KG1 (cell line): ENCODE measurements at places on chromosomes 13 and 19.

GRCh38 chr19:35495107-35496064 is 5.1 kb upstream of the KRTDAP start:
- peak; percentile 5 for DNase-seq

- DNase-seq = no peak
These were observed 56.8 kb upstream of the KATNAL1 start for GRCh38 chr13:30364133-30364532.

DNA sequence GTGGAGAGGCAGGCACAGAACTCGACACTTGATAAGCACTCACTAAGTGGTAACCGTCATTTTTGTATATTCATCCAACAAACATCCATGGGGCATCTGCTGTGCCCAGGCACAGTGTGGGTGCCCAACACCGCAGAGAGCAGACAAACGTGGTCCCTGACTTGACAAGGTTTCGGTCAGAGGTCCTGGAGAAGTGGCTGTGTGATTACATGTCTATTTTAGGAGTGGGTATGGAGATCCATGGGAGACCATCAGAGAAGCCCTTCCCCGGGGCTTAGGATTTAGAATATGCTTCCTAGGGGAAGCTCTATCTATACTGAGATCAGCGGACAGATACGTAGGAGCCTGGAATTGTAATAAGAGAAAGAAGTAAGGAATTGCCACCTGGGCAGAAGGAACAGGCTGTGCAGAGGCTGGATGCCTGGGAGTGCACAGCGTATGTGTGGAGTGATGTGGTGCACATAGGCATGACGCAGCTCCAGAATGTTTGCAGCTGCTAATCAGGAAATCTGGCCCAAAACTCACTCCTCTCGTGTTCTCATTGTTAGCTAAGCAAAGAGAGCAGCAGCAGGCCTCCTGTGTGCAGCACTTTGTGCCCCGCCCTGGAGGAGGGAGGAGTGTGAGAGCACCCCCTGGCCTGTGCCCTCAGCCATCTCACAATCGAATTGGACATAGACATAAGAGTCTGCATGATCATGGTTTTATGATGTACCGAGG is 23.0 kb upstream of the IRS2 start:
- DNase-seq = no peak

DNA sequence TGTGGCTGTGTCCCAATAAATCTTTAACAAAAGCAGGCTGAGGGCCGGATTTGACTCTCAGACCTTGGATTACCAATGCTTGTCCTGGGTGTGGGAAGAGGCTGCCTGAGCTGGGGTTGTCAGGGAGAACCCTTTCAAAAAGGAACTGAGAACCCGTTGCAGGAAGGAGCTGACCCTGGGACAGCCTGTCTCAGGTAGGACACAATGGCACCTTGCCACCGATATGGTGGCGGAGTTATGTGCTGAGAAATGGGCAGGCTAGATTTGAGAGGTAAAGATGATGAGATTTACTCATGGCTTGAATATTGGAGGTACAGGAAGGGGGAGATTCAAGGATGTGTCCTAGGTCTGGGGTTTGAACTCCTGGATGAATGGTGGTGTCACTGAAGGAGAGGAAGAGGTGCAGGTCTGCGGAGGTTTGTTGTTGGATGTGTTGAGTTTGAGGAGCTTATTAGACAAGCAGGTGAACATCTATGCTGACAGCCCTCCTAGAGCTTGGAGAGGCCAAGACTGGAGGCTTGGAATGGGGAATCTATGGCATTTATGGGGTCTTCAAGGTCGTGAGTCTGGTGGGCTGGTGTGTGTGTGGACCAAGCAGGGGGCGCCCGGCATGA is 7.2 kb downstream of the PLEKHF1 start:
- DNase-seq = no peak

DNA sequence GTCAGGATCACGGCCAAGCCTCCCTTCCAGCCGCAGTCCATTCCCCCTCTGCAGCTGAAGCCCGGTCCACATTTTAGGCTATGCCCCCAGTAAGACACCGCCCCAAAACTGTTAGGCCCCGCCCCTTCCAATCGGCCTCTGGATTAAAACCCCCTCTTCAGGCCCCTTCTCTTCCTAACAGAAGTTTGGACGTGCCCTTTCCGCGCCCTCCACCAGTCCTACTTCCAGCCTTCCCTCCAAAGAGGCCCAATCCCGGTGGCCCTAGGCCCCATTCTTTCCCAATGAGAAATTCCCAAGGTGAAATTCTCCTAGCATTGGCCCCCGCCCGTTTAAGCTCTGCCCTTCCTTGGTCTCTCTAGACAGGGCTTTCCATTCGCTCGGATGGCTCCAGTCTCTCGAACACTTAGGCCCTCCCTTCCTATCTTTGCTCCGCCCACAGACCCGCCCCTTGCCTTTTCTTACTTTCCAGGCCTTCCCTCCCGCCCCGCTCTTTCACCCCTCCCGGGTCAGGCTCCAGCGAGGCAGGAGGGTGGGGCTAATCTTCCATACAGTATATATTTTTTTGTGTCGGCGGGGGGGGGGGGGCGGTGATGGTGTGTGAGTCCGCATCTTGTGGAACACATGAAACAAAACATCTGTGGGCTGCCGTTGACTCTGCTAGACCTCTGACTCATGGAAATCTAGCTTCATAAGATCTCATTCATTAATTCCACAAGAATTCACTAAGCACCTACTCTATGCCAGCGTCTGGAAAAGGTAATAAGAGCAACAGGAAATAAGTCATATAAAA is 13.6 kb downstream of the LTBP4 start:
- DNase-seq = no peak

GRCh38 chr13:63643543-63643942 is 2227.9 kb upstream of the PCDH20 start:
- DNase-seq = no peak

DNA sequence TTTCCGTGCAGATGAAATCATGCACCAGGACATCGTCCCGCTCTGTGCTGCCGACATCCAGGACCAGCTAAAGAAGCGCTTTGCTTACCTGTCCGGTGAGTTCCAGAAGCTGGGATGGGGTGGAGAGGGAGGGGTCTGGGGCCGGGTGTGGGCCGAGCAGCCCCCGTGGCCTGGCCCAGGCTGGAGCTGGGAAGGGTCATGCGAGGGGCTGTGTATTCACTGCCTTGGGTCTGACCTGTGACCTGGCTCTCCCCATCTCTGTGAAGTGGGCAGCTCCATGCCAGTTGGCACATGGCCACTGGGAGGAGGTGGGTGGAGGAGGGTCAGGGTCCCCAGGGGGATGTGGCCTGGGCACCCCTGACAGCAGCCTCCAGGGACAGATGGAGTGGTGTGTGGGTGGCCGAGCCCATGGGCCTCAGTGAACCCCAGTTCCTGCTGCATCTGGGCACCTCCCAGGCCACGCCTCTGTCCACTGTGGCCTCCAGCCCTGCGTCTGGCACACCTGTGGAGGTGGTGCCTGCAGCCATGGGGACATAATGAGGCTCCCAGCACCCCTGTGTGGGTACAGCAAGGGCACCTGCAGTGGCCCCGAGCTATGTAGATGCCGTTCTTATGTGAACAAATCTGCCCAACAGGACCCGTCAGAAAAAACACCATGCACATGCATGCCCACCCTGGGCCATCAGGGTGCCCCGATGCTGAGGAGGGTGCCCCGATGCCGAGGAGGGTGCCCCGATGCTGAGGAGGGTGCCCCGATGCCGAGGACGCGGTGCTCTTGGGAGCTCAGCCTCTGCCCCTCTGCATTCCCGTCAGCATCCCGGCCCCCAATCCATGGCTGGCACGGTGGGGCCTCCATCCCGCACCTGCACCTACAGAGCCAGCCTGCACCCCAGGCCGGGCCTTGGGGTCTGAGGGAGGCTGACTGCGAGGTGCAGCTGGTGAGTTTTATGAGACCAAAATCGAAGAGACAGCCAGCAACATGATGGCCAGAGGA is 46.0 kb downstream of the MCF2L start:
- DNase-seq = no peak

DNA sequence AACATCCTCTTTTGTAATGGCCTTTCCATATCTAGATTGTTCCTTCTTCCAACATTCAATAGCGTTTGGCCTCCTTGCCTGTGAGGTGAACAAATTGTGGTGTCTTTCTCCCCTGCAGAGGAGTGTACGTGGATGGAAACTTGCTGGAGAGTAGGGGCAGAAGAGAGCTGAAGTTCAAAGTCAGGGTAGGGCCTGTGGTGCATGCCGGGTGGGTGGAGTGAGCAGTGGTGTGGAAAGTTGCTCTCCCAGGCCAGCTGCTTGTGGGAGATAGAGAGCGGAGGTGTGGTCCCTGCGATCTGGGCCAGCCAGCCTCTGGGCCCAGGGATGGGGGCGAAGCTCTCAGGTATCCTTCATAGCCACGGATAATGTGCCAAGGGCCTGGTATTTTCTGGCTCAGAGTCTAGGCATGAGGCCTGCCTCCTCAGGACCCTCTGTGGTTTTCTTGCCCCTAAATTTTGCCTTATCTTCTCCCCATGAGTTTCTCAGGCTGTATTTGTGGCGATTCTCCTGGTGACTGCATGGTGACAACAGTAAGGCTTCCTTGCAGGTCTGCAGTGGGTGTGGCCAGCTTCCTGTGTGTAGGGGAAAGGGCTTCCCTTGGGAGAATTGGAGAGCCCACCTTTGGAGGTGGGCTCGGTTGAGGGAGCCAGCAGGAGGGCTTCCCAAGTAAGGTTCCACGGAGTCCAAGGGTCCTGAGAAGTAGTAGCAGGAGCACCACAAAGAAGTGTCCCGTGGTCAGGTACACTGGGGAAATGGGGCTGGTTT is 6.7 kb downstream of the RGCC start:
- no peak for DNase-seq

GRCh38 chr19:7716762-7717161 is 14.8 kb upstream of the FCER2 start:
- DNase-seq = no peak

DNA sequence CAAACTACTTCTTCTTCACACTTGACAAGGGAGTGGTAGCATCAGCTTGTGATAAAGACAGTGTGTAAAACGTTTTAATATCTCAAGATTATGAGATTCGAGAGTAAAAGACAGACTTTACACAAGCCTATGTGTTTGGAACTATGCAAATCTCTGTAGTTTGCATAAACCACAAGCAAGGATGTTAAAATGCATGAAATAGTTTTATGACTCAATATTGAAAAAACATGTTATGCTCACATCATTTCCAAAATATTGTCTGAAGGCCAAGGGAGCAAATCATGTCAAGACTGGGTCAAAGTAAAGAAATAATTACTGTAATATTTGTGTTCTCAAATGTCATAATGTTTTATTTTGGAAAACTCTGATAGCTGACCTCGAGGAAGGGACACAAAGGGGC is 316.8 kb upstream of the KLF12 start:
- DNase-seq = no peak

- peak; percentile 45 for DNase-seq
These were observed 744 bp upstream of the POU2F2 start for GRCh38 chr19:42132851-42133528.

- DNase-seq = no peak
These were observed 497 bp upstream of the MLNR start for GRCh38 chr13:49219647-49220035.

DNA sequence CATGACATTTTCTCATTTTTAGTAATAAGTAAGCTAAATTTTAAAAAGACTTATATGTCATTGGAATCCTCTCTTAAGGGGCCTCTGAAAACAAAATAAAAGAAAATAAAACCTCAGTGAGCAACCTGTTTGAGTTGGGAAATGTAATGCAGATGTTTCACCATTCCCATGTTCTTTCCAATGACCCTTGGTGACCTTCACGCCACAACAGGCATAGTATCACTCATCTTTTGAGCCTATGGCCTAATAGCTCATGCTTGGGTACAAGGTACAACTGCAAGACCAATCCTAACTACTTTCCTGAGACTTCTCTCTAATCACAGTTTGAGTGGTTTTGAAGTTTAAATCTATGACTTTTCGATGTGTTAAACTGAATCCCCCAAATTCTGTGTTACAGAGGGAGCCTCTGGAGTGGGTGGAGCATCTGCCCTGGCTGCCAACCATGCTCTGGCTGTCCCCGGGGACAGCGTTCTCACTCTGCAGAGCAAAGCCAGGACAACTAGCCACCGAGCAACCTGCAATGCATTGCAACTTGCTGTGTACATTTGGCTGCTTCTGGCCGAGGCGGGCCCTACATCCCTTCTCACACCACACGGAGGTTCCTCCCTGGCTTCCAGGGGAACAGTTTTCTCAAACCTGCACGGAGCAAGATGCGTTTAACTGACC is 307.9 kb upstream of the MAB21L1 start:
- DNase-seq = no peak

GRCh38 chr13:109700176-109700575 is 86.2 kb downstream of the IRS2 start:
- DNase-seq = peak; percentile 86

GRCh38 chr13:35164324-35164932 is 222.4 kb downstream of the NBEA start:
- peak; percentile 50 for DNase-seq

DNA sequence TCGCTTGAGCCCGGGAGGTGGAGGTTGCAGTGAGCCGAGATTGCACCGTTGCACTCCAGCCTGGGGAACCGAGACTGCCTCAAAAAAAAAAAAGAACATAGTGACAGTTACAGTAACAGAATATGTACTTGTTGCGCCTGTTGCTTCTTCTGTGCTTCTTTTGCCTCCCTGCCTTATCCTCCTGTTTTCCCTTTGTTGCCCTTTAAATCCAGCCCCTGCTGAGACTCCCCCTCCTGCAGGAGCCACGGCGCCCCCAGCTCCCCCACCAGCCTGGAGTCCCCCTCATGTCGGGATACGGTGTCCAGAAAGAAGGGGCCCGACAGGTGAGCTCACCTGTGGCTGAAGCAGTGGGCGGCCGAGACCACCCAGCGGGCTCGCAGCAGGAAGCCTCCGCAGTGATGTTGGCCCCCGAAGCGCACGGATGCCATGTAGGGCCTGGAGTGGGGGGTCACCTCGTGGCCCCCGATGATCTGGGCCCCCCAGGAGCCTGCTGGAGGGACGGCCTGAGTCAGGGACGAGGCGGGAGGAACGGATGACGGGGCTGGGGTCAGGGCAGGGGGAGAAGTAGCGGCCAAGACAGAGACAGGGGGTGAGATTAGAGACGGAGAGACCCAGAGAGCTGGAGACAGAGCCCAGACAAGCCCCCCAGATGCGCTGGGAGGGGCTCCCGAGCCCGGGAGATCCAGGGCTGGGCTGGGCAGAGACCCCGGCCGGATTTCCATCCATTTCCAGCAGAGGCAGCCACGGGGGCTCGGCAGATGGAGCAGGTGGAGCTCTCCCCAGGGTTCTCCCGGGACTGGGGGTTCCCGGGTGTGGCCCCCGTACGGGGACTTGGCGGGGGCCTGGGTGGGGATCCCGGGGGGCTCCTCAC is 536 bp downstream of the PRSS57 start:
- DNase-seq = no peak

DNA sequence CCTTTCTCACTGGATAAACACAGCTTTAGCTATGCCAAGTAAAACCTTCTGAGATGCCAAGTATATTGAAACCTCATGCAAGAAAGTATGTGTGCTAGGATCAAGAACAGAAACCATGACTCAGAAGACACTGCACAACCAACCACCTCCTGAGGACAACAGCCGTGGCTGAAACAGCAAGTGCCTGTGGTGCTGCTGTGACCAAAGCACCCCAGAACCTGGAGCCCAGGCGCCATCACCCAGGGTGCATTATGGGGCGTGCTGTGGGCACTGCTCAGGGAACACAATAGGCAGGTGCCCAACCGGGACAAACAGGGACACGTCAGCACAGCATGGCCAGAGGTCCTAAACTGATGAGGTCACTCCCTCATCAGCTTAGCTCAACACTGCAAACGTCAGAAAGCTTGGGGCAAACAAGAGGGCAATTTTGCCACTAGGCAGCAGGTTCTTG is 101.3 kb upstream of the SLC15A1 start:
- DNase-seq = no peak
